ENCODE measurements at places on chromosomes 12 and 14. TPM values are rescaled to one million over a fixed set of nuclear protein-coding genes. Genes with fewer than 3 reads are reported as not detected.

The CCDC38 gene
- not detected for total RNA-seq

The MDGA2 gene
- total RNA-seq: 4.8 TPM

The KRT3 gene
- total RNA-seq: not detected

The KLHDC1 gene
- total RNA-seq: 1.4 TPM

The PDE3A gene
- total RNA-seq: 8.9 TPM

The ENDOU gene
- total RNA-seq: not detected

The SRGAP1 gene
- 2.1 TPM for total RNA-seq

The COCH gene
- total RNA-seq: not detected

The GLT1D1 gene
- not detected for total RNA-seq

The RAN gene
- total RNA-seq: 983 TPM

The PPP1R1A gene
- total RNA-seq: not detected

The PTPRO gene
- 1.7 TPM for total RNA-seq

The SLC10A1 gene
- total RNA-seq: not detected

The GARIN6 gene
- not detected for total RNA-seq

The PCNX1 gene
- total RNA-seq: 22.2 TPM

The SAMD15 gene
- 2.1 TPM for total RNA-seq

The DHRS7 gene
- 61.9 TPM for total RNA-seq

The DTX1 gene
- 1.3 TPM for total RNA-seq

The C1QL4 gene
- 3.8 TPM for total RNA-seq

The TAS2R13 gene
- 0.17 TPM for total RNA-seq

The RIPK3 gene
- not detected for total RNA-seq

The SOX5 gene
- total RNA-seq: 2.5 TPM

The NKX2-1 gene
- 0.06 TPM for total RNA-seq

The BIN2 gene
- total RNA-seq: not detected

The RAD51AP1 gene
- 64.2 TPM for total RNA-seq

The FOXN4 gene
- total RNA-seq: not detected

The PGAM5 gene
- total RNA-seq: 27.9 TPM

The ITFG2 gene
- total RNA-seq: 9.5 TPM

The DIO2 gene
- 48.7 TPM for total RNA-seq

The LALBA gene
- not detected for total RNA-seq

The KRT73 gene
- not detected for total RNA-seq

The IFI27 gene
- total RNA-seq: 2,076 TPM
